ENCODE measurements at places on chromosomes 4 and X. TPM values are rescaled to one million over a fixed set of nuclear protein-coding genes. Genes with fewer than 3 reads are reported as not detected.
A peak's percentile ranks its signal among the peaks of the same experiment; 100 is the strongest.

- no peak for DNase-seq
Measured at GRCh38 chr4:32470087-32470585, 1750.0 kb downstream of the PCDH7 start.

DNA sequence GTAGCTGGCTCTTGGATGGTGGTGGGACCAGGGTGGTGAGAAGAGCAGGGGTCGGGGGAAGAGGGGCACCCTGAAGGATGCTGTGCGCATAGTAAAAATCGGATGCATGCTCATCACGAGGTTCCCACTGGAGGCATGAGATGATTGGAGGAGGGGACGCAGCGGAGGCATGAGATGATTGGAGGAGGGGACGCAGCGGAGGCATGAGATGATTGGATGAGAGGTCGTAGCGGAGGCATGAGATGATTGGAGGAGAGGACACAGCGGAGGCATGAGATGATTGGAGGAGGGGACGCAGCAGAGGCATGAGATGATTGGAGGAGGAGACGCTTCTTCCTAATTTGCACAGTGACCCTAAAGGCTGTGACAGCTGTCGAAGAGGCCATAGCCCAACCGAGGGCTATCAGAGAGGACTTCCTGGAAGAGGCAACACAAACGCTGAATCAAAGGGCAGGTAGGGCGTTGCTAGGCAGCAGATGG lies 106.7 kb downstream of the ADRA2C start:
- DNase-seq: no peak

DNA sequence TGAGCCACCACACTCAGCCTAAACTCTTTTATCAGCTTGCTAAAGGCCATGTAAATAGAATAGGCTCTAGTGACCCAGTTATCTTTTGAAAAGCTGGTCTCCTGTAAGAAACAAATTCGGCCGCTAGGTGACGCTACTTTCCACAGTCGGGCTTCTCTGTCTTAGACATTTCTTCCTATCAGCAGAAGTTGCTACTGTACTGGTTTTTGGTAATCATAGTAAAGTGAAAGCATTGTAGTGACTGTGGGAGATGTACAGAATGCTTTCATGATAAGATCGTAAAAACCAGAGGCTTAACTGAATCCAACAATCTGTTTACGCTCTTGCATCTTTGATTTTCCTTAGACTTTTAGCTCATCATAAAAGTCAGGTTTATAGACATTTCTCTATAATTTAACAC lies 82.6 kb downstream of the GK start:
- DNase-seq: peak; percentile 64

DNA sequence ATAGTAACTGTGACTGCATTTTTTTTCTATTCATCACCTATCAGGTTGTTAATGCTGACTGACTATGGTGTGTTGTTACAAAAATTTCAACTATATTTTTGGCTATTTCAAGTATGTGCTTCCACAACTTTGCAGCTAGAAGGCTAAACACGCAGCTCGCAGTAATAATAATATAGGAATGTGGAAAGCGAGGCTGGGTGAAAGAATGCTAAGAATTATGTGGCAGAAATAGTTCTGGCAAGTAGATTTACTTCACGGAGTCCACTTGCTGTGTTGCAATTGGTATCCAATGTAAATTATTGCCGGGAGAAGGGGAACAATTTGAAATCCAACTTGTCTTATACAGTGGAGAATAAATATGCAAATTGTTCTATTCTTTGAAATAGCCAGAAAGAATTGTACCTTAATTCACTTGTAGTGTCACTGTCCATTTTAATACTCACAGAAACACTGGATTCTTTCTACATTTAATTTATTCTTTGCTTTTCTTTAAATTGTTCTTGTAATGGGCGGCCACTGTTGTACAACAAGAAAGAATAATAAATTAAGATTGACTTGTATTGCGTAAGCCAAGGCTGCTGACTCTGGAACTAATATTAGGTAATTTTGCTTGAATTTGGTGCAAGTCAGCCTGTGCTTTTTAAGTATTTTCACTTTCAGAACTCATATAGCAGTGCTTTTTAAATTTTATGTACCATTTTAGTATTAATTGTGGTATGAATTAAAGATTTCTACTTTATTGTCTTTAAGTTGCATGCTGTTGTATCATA lies 154.9 kb downstream of the FRMPD4 start:
- no peak for DNase-seq

DNA sequence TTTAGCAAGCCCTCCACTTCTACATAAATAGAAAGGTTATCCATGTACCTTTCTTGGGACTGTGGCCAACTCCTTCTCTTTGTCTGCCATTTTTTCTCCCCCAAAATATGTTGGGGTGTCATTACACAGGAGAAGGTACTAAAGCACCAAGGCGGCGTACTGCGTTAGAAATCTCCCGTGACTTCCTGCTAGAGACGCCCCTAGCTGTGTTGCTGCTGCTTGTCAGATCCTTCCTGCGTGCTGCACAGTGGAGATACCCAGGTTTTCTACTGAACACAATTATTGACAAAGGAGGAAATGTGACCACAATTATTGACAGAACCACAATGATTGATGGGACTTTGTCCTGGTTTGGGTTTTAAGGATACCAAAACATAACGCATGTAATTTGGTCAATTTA lies 97.7 kb downstream of the EFHC2 start:
- DNase-seq: peak; percentile 6

Gene PPEF1
- not detected for total RNA-seq

DNA sequence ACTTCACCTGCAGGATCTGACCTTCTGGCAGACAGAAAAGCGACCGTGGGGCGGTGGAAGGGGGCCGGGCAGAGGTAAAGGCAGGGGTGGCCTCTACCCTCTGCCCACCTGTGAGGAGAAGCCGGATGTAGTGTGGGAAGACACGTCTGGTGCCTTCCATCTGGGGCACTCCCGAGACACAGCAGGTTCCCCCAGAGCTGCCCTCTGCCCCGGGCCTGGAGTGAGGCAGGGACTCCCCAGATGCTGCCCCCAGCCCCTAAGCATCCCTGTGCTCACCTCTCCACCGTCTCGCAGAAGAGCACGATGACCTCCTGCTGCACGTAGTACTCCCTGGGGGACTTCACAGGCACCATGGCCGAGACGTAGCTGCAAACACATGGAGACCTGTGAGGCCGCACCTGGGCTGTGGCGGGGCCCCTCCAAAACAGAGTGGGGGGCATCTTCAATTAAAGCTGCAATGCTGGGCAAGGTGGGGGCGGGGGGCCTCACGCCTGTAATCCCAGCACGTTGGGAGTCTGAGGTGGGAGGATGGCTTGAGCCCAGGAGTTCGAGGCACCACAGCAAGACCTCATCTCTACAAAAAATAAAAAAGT lies 75.3 kb upstream of the MXD4 start:
- DNase-seq: no peak

- no peak for DNase-seq
Measured at GRCh38 chrX:66625525-66625924, 13.4 kb downstream of the EDA2R start.

GRCh38 chr4:126568652-126569570 lies 1063.8 kb upstream of the INTU start:
- DNase-seq: no peak

DNA sequence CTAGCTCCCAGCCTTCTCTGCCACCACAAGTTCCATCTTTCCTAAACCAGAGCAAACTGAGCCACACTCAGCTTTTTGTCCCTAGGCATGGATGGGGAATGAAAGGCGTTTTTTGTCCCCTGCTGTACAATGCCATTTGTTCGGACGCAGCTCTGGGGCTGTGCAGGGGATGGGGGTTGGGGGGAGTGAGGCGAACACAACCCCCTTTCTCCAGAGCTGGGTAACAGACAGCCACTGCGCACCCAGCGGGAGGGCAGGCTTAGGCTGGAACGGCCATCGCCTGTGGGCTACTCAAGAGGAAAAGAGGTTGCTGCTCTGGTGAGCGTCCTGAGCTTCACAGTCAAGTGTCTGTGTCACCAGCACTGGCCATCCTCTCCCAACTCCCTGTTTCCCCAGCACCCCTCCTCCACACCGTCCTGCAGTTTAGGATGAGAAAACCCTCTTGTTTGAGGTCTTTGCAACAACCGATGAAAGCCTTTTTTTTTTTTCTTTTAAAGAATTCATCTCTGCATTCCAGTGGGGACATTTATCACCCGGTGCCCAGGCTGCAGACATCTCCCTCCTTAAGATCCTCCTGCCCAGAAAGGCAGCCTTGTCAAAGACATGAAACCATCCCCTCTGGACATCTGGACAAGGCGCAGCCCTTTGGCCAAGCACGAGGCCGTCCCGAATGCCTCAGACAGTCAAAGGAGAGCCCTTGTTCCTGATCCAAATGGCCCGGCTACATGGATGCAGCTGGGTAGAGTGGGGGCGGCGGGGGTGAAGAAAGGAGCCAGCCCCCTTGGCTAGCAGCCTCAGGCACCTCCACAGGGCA lies 419.6 kb downstream of the BCOR start:
- no peak for DNase-seq

DNA sequence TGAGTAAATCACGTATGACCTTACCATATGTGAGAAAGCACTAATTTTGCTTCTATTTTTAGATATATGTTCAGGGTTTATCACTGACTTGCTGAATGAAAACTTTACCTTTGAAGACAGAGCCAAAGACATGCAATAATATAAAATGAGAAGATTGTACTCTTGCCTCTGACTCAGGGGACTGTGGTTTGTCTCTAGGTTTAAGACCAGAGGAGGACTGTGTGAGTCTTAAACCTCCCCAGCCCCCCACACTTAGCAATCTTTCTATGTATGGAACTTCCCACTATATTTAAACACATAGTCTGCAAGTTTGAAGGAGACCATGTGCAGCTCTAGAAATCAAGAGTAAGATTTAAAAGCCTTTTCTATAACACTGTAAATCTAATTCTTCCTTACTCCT lies 368.7 kb upstream of the FAM241A start:
- no peak for DNase-seq

Gene DGAT2L6
- not detected for total RNA-seq

Data from activated naive CD8-positive, alpha-beta T cell treated with anti-CD3 and anti-CD28 coated beads for 36 hours (primary cell).